ENCODE measurements at places on chromosomes 3 and 15.

DNA sequence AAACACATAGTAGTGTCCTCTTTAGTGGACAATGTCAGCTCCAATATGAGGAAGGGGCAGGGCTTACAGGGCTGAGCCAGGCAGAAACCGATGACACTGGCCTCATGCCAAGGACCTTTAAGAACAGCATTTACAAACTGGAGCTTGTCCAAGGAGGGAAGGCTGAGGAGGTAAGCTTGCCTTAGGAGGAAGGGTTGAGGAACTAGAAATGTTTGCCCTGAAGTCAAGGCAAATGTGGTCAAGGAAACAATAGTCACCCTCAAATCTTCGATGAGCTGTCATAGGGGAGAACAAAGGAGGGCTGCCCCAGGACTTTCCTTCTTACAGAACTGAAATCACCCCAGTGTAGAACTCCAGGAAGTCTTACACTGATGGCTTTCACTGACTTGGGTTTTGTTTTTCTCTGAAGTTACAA, 136.4 kb downstream of the LIPC start:
- DNase-seq: no peak

DNA sequence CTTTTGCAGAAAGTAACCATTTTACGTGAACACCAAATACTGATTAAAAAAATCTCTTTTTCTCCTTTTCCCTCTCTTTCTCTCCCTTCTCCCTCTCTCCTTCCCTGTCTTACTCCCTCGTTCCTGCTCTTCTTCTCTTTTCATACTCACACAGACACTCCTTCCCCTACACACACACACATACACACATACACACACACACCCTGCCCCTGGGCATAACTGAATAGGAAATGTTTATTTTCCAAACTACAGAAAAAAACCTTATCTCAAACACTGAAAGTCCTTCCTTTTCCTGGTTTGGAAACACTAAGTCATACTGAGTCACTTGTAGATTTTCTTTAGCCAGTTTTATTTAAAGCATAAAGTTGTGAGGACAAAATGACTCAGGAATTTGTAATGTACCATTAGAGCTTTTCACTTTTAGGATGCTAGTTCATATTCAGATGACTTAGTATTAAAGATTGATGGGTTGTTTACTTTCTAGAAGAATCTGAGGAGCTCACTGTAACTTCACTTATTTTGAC, 62.4 kb downstream of the MBNL1 start:
- no peak for DNase-seq

GRCh38 chr15:64865998-64866520, 24.3 kb downstream of the PLEKHO2 start:
- no peak for DNase-seq

- no peak for DNase-seq
These were observed 211.4 kb upstream of the ZNF385D start for GRCh38 chr3:21962456-21962855.

DNA sequence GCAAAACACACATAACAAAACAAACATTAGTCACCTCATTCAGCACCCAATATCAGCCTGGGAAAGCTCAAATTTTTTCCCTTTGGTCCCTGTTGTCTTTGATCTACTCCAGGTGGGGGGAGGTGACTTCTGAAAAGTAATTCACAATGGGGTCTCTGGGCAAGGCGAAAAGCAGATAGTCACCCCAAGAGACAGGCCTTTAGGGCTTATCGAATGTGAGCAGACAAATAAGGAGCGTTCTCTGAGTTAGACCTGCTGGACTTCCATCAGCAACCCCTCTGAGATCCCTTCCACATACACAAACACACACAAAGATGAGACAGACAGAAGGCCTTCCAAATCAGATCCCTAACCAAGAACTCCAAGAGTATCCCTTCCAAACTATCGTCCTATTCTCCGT, 171.0 kb upstream of the SMAD3 start:
- DNase-seq: no peak

DNA sequence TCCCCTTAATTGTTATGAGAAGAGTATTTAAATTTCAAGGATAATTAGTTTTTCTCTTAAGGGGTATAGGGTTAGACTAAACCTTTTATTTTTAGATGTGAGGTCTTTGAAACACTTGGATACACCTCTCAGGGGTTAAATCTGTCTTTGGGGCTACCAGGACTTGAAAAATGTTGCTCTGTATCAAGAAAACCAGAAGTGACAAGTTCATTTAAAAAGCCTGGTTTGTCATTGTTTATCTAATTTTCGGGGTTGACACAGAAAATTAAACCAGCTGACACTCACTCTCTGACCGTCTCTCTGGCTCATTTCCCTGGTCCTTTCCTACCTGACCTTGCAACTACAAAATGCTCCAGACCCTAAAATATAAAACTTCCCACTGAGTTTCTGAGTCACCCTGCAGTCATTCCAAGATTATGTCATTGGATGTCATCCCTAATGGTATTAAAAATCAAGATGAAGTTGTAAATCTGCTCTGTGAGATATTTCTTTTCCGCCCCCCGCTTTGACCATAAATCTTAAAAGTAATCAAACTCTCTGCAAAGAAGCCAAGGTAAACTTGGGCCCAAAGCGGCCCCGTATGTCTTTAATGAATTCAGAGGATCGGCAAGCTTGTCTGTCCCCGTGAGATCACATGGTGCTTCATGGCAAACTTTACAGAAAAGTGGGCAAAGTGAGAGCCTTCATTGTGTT, 32.9 kb upstream of the SKOR1 start:
- DNase-seq: no peak

DNA sequence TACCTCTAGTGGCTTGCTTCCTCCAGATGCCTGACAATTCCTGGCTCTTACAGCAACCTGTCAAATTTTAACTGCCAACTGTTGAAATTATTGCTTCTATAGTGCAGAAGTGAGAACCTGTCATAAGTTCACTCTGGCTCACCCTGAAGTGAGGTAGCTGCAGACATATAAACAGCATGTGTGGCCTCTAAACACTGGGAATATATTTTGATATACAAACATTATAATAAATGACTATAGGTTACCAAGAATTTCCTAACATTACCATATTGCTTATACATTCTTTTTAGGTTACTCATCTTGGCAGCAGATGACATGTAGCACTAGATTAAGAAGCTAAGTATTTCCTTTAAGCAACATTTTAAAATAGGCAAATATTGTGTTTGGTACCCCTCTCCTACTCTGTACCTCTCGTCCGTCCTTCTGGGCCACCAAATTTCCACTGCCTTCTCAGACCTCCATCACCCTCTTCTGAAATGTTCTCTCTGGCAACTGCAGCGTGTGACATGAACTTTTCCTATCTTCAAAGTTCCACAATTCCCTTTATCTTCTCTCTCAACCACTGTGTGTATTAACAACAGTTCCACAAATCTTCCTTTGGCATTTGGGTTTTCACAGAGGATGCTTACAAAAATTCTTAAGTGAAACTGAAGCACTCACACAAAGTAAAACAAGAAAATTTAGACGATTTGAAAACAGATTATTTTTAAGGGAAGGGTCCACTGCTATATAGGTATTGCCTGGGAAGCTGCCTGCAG, 15.3 kb upstream of the XXYLT1 start:
- no peak for DNase-seq

DNA sequence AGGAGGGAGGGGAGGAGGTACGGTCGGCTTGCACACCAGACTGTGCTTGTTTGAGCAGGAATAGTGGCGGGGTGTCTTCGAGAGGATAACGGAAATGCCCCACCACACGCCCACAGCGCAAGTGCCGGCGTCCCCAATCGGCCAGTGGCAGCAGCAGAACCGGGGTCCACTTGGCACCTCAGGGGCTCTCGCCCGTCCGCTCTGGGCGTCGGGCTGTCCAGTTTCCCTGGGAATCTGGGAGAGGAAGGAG, 53.7 kb downstream of the CCDC54 start:
- DNase-seq: no peak

- DNase-seq: no peak
These were observed 38.8 kb downstream of the PRKCD start for GRCh38 chr3:53199834-53200233.

DNA sequence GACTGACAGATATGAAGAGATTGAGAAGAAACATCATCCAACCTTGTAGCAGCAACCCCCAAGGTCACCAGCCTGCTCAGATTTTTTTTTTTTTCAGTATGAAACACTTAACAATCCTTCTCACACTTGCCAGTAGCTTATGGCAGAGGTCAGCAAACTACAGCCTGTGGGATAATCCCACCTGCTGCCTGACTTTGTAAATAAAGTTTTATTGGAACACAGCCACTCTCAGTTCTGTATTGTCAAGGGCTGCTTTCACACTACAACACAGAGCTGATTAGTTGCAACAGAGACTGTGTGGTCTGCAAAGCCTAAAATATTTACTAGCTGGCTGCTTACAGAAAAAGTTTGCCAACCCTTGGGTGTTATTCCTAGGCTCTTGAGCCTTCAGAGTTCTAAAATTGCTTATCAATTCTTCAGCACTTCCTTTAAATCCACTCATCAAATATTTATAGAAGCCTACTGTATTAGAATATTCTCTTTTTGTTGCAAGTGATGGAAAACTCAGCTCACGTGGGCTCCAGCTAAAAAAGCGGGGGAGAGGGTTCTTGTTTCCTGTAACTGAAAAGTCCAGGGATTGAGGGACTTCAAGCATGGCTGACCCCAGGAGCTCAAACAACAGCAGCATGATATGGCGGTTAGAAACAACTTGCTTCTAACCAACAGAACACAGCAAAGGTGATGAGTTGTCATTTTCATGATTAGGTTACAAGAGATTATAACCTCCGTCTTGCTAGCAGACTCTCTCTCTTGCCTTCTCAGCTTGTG, 246.1 kb downstream of the SHQ1 start:
- DNase-seq: no peak

DNA sequence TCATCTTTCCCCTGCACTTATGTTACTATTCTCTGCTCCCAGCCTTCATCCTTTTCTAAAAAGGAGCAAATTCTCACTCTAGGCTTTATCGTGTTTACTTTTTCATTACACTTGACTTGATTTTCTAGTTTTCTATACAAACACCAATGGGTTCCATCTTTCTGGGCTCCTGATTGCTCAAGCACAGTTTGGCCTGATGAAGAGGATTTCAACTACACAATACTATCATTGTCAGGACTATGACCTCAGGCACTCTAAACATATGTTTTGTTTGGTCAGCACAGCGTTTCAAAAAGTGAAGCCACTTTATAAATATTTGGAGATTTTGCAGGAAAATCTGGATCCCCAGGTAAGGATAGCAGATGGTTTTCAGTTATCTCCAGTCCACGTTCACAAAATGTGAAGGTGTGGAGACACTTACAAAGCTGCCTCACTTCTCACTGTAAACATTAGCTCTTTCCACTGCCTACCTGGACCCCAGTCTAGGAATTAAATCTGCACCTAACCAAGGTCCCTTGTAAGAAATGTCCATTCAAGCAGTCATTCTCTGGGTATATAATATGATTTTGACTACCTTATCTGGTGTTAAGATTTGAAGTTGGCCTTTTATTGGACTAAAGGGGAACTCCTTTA, 86.2 kb downstream of the TGFBR2 start:
- DNase-seq: no peak

- DNase-seq: no peak
These were observed 24.3 kb upstream of the IMPDH2 start for GRCh38 chr3:49053543-49053942.

- no peak for DNase-seq
These were observed 47.5 kb upstream of the SSR3 start for GRCh38 chr3:156602424-156602823.

- no peak for DNase-seq
These were observed 350.8 kb upstream of the ZNF385D start for GRCh38 chr3:22101811-22102210.

Data from anterior cingulate cortex (tissue), 58 donors.